ENCODE measurements at places on chromosomes 1 and 21. TPM values are rescaled to one million over a fixed set of nuclear protein-coding genes. Genes with fewer than 3 reads are reported as not detected.

- no peak for DNase-seq
These were observed 1.8 kb downstream of the DISC1 start for GRCh38 chr1:231628207-231628876.

Gene ANKRD35
- not detected for polyA plus RNA-seq

GRCh38 chr1:224726441-224727182, 110.5 kb downstream of the CNIH3 start:
- DNase-seq: no peak

Gene CADM3
- polyA plus RNA-seq: 0.05 TPM

DNA sequence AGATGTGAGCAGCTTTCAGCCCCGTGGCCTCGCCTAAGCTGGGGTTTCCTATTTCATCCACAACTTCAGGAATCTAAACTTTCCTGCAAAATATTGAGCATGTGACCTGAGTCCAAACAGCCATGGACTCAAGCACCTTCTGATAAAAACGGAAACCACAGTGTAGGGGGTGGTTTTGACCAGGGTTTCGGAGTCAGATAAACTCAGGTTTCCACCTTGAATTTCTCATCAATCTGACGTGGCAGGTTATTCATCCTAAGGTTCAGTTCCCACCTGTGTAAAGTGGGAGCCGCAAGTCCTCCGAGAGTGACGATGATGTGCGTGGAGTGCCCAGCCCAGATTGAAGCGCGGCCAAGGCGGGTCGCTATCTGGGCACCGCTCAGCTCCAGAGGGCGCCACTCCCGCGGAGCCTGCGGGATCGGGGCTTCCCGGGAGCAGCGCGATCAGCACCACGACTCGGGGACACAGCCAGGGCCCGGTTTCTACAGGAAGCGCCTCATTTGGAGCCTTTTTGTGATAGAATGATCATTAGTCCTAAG, 871 bp upstream of the ETS2 start:
- DNase-seq: peak; percentile 69

Gene ADPRS
- 16.7 TPM for polyA plus RNA-seq

- no peak for DNase-seq
These were observed 24.8 kb upstream of the SELENON start for GRCh38 chr1:25774921-25775771.

Gene SYT2
- 0.01 TPM for polyA plus RNA-seq

DNA sequence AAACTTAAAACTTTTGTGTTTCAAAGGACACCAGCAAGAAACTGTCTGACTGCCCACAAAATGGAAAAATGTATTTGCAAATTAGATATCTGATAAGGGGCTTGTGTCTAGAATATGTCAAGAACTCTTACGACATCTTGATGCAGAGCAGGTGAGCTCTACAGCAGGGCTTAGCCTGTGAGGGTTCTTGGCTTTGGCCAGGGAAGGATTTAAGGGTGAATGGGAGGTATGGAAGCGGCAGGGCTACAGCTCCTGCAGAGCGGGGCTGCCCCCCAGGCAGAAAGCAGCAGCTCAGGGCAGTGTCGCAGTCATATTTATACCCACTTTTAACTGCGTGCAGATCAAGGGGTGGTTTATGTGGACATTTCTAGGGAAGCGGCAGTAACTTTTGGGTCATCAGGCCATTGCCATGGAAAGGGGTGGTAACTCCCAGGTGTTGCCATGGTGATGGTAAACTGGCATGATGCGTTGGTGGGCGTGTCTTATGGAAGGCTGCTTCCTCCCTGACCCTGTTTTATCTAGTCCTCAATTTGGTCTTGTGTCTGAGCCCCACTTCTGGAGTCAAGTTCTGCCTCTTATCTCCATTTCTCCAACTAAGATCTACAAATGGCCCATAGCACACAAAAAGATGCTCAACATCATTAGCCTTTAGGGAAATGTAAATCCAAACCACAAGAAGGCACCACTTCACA, 23.2 kb downstream of the MORN1 start:
- no peak for DNase-seq

DNA sequence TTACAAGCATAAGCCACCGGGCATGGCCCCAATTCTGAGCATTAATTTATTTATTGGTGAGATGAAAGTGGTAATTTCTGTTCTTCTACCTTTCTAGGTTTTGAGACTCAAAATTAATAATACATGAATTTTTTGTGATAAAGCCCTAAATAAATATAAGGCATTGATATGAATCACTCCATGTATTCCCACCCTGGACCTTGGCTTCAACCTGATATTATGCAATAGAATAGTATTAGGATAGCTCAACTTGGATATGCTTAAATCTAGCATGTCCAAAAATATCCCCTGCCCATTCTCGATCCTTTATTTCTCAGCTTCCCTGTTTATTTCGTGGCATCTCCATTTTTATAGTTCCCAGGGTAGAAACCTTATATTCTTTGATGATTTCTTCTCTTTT, 2.5 kb downstream of the AGL start:
- DNase-seq: no peak

All from A549 (cell line).